T-cell (primary cell): ENCODE measurements at places on chromosomes 13 and 19. TPM values are rescaled to one million over a fixed set of nuclear protein-coding genes. Genes with fewer than 3 reads are reported as not detected.

NLRP12 gene
- total RNA-seq = not detected

DNA sequence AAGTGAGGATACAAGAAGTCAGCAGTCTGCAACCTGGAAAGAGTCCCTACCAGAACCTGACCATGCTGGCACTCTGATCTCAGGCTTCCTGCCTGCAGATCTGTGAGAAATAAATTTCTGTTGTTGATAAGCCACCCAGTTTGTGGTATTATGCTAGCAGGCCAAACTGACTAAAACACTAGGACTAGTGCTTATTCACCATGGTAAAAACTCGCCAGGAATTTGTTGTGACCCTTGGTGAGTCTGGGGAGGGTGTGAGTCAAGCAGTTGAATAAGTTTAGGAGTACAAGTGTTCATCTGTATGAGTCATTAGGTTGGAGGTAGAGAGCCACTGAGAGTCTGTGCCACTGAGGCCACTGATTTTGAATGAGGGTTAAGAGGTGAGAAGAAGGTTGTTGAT, 3.6 kb downstream of the ZIK1 start:
- no peak for DNase-seq

- no peak for DNase-seq
Measured at GRCh38 chr13:25652764-25653163, 281.0 kb downstream of the ATP8A2 start.

- DNase-seq = no peak
Measured at GRCh38 chr19:44455100-44455499, 6.8 kb upstream of the ZNF229 start.

DNA sequence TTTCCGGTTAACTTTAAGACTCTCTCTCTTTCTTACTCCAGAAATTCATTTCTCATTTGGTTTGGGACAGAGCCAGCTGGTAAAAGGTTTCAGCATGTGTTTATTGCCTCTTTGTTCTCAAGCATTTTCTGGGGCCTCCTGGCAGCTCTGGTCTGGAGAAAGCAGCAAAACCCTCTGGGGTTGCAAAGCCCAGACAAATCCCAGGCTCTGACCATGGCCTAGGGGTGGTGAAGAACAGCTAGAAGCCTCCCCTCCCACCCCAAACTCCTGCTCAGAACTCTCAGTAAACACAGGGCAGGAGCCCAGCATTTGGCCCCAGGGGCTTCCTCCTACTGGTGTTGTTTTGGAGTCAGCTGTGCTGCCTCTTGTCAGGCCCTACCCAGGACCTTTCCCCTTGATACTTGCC, 124.2 kb upstream of the SERP2 start:
- no peak for DNase-seq

- no peak for DNase-seq
Measured at GRCh38 chr13:110444226-110444653, 117.3 kb downstream of the RAB20 start.

- no peak for DNase-seq
Measured at GRCh38 chr19:49110567-49110966, 3.6 kb upstream of the LIN7B start.

- no peak for DNase-seq
Measured at GRCh38 chr13:99302637-99303505, 4.3 kb downstream of the GPR183 start.

CRLF1 gene
- 0.56 TPM for total RNA-seq

LGALS14 gene
- total RNA-seq = not detected

GRCh38 chr19:40331052-40331451, 17.1 kb downstream of the C19orf47 start:
- no peak for DNase-seq

DNA sequence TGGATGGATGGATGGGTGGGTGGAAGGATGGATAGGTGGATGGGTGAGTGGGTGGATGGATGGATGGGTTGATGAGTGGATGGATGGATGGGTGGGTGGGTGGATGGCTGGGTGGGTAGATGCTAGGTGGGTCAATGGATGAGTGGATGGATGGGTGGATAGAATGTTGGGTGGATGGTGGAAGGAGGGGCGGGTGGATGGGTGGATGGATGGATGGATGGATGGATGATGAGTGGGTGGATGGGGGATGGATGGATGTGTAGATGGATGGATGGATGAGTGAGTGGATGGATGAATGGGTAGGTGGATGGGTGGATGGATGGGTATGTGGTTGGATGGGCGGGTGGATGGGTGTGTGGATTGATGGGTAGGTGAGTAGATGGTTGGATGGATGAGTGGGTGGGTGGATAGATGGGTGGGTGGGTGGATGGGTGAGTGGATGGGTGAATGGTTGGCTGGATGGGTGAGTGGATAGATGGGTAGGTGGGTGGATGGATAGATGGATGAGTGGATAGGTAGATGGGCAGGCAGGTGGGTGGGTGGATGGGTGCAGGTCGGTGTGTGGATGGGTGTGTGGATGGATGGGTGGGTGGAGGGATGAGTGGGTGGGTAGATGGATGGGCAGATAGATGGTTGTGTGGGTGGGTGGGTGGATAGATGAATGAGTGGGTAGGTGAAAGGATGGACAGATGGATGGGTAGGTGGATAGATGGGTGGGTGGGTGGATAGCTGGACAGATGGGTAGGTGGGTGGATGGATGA, 4.4 kb upstream of the SHC2 start:
- DNase-seq = no peak

GRCh38 chr13:80168089-80168850, 172.7 kb downstream of the SPRY2 start:
- DNase-seq = no peak

TSPAN16 gene
- not detected for total RNA-seq

DNA sequence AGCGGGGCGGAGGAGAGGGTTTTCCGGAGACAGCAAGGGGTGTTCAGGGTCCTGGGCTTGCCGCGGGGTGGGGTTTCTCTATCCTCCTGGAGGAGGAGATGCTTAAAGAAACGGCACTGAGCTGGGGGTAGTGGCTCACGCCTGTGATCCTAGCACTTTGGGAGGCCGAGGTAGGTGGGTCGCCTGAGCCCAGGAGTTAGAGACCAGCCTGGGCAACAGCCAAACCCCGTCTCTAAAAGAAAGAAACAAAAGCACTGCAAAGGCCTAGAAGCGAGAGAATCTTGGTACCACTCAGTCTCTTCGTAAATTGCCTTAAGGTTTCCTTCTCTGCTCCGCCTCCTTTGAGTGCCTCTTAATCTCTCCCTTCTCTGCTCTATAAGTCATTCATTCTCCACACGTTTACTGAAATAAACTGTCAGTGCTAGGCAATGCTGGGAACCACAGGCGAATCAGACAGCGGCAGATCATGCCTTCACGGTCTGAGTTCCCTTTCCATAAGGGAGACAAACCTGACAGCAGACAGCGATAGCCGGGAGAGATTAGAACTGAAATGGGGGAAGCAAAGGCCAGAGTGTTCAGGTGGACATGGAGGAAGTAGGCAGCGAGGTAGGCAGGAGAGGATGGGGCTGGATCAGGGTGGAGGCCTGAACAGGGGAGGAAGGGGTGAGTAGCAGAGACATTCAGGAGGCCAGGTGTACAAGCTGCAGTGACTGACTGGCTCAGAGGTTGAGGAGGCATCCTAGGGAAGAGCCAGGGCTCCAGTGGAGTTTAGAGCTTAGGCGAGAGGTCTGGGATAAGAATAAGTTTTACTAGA, 580 bp downstream of the EIF3K start:
- DNase-seq = no peak

GRCh38 chr19:808423-808775, 11.1 kb downstream of the PTBP1 start:
- DNase-seq = no peak

OR7A5 gene
- total RNA-seq = not detected

DNA sequence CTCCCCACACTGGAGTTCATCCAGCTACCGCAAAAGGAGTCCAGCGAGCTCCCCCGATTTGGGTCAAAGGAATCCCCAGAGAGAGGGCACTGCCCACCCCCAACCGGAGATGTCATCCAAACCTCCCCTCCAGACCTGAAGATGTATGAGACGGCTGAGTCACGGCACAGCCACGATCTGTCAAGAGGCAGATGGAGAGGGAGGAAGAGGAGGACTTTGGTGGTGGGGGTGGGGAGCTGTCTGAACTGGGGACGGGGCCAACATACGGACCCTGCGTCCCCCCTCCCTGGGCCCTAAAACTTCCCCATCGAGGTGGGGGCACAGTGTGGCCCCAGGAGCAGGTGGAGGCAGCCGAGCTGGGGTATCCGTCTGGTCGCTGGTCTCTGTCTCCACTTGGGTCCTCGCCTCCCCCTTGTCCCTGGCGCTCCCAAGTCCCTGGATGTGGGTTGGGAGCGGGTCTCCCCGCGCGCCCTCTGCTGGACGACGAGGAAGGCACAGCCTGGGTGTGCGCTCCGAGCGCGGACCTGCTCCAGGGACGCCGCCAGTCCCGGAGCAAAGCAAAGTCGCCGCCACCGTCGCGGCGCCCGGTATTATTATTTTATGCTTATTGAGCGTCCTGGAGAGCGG, 3.8 kb downstream of the PDE4A start:
- peak; percentile 56 for DNase-seq

- no peak for DNase-seq
Measured at GRCh38 chr13:37954191-37954590, 84.6 kb upstream of the TRPC4 start.

DNA sequence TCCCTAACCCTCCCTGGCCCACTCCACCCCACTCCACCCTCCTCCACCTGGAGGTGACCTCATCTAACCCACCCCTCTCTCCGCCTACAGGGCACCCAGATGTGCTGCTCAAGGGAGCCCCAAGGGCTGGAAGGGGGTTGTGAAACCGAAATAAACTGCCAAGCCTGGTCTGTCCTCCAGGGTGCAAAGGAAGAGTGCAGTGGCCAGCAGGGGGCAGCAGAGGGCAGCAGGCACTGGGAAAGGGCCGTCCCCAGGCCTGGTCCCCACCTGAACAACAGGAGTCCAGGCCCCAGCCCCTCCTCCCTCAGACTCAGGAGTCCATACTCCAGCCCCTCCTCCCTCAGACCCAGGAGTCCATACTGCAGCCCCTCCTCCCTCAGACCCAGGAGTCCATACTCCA, 8.4 kb upstream of the BCAM start:
- DNase-seq = peak; percentile 60

DNA sequence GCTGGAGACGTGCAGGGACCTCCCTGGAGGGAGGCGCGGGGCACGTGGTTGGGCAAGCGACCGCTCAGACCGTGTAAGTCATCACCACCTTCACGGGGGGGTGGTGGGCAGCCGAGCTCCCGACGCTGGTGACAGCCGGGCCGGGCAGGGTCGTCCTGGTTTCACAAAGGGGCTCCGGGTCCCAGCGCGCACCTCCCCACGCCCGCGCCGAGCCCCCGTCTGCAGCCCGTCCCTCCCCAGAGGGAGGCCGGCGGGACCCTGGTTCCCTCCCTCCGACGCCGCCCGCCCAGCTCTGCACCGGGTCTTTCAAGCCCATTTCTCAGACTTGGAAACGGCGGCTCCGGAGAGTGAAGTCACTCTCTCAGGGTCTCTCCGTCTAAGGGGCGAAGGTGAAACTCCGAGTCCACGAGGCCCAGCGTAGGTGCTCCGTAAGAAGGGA, 729 bp upstream of the ARID3A start:
- DNase-seq = no peak

DNA sequence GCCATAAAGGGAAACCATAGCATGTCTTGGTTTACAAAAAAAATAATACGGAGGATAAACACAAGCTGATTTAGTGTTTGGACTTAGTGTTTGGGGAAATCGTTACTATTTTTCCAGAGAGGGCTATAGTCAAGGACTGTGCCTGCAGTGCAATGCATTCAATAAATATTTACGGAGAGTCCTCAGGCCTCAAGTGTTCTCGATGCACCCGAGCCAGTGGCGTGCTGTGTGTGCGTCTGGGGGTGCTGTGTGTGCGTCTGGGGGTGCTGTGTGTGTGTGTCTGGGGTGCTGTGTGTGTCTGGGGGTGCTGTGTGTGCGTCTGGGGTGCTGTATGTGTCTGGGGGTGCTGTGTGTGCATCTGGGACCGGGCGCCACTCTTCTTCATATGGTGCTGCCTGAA, 71.7 kb upstream of the GTF3A start:
- no peak for DNase-seq

- DNase-seq = no peak
Measured at GRCh38 chr19:34838753-34839431, 65.9 kb upstream of the ZNF599 start.

- no peak for DNase-seq
Measured at GRCh38 chr19:39817888-39818561, 15.9 kb downstream of the DYRK1B start.

GRCh38 chr19:28234637-28235036, 978.3 kb downstream of the UQCRFS1 start:
- DNase-seq = no peak

GDF15 gene
- 1.5 TPM for total RNA-seq

- no peak for DNase-seq
Measured at GRCh38 chr13:79654520-79654919, 173.6 kb downstream of the NDFIP2 start.

DNA sequence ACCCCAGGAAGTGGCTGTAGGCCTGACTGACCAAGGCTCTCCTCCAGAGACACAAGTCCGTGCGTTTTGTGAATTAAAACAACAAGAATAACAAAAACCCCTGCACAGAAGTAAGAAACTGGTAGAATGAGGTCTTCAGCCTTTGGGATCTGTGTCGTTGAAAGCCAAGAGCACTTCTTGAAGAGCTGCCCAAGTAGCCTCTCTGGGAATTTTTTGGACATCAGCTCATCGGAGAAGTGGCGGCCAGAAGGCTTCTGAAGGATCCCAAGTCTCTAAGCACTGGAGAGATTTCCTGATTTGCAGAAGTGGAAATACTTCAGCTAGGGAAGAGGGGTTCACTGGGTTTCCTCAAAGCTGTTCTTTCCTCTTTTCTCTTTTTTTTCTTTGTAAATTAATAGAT, 100.4 kb upstream of the ZNF536 start:
- DNase-seq = no peak

SGCG gene
- total RNA-seq = not detected

LHFPL6 gene
- total RNA-seq = 0.16 TPM

GRCh38 chr13:99709134-99709533, 207.9 kb downstream of the TM9SF2 start:
- no peak for DNase-seq

DAND5 gene
- not detected for total RNA-seq

DNA sequence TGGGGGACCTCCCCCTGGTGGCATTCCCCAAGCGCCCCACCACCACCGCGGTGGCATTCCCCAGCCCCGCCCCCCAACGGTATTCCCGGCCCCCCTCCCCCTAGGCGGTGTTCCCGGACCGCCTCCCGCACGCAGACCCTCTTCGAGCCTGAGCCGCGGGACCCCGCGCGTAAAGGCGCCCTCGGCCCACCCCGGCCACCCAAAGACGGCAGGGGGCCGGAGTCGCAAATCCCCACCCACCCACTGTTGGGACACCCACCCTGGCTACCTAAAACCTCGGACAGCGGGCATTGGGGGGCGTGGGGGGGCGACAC, 22.4 kb downstream of the OLFM2 start:
- no peak for DNase-seq

TDRD12 gene
- total RNA-seq = 0.63 TPM

- DNase-seq = no peak
Measured at GRCh38 chr13:88649855-88650254, 978.7 kb downstream of the SLITRK5 start.

- no peak for DNase-seq
Measured at GRCh38 chr13:19680751-19681150, 47.3 kb downstream of the MPHOSPH8 start.

PRRG2 gene
- total RNA-seq = 0.60 TPM

FUT1 gene
- total RNA-seq = 0.15 TPM
